ENCODE measurements at places on chromosomes 13 and 19.

GRCh38 chr13:108408672-108409071 is 139.2 kb downstream of the TNFSF13B start:
- DNase-seq: no peak

GRCh38 chr13:33659466-33659865 is 158.5 kb upstream of the RFC3 start:
- DNase-seq: no peak

DNA sequence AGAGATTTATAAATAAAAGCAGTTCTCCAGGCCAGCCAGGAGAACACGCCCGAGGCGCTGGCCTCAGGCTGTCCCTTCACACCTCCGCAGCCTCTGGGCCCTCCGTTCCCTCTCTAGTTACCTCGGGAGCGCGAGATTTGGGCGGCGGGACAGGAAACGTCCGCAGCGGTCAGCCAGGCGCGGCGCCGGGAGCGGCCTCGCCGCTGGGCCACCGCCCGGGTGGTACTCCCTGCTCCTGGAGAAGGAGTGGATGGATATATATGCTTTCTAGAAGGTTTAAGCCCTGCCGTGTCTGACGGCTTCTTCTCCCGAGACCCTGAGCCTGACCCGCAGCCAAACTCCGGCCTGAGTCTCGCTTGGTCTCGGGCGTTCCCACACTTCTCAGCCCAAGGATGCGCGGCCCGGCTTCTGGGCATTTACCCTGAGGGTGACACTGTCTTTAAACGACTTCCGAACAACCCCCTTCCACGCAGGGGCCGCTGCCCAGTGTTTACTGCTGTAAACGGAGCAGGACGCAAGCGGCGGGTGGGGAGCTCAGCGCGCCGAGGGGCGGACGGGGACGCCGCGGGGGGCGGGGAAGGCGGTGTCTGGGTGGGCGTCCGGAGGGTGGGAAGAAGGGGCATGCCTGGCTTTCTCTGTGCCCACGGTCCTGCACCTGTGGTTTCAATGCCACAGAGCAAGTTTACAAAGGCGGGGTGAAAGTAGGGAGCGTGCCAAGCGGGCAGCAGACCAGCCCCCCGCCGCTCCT is 2.0 kb upstream of the ZIC2 start:
- no peak for DNase-seq

DNA sequence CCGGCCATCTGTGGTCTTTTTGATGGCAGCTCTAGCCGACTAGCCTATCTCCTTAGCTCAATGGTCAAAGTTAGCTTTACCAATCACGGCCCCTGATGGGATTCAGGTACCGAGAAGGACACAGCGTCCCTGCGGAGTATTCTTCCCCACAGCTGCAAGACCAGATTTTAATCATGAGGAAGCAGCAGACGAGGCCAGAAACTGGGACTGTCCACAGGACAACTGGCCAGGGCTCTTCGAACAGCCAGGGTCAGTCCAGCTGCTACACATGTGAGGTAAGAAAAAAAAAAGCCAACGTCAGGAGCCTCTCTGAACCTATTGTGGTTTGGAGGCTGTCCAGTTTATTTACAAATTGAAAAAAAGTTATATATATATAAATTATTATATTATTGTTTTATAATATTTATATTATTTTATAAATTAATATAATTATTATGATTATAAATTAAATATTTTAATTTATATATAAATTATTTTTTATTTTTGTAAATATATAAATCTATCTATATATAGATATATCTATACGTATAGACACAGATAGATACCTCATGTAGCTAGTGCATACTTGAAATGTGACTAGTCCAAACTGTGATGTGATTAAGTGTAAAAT is 10.8 kb downstream of the RINL start:
- no peak for DNase-seq

DNA sequence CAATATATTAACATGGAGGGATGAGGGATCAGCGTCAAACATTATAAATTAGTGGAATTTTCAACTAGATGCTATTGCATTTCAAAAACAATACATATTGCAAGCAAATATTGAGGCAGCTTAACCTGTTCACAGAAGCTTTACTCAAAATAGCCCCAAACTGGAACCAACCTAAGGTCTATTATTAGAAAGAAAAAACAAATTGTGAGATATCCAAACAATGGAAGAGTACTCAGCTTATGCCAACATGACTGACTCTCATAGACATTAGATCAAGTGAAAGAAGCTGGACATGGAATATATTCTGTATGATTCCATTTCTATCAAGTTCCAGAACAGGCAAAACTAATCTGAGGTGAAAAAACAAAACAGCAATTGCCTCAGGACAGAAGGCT is 27.6 kb upstream of the NEK3 start:
- no peak for DNase-seq

GRCh38 chr19:47723581-47723940 is 10.3 kb downstream of the EHD2 start:
- no peak for DNase-seq

DNA sequence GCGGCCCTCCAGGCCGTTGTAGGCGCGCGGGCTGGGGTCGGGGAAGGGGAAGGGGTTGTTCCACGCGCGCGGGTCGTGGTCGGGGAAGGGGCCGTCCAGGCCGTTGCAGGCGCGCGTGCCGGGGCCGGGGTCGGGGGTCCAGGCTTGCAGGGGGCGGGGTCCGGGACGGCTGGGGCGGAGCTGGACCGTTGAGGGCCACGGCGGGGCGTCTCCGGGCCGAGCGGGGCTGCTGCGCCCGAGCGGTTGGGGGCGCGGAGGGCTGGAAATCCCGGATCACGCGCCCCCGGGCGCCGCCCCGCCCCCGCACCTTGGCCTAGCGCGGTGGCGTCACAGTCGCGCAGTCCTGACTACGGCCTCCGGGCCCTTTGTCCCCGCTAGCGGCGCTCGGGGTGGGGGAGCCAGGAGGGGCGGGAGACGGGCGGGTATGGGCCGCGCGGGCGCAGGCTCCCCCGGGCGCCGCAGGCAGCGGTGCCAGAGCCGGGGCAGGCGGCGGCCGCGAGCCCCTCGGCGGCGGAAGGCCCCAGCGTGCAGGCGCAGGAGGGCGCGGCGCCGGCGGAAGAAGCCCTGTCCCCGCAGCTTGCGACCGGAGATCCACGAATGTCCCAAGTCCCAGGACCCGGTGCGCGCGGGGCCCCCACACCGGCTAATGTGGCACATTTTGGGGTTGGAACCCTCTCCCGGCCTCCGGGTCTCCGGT is 665 bp downstream of the GPX4 start:
- DNase-seq: no peak

- DNase-seq: no peak
Observed at GRCh38 chr19:18738961-18739690, 52.0 kb downstream of the COMP start.
